ENCODE measurements at places on chromosomes 5 and 9.

DNA sequence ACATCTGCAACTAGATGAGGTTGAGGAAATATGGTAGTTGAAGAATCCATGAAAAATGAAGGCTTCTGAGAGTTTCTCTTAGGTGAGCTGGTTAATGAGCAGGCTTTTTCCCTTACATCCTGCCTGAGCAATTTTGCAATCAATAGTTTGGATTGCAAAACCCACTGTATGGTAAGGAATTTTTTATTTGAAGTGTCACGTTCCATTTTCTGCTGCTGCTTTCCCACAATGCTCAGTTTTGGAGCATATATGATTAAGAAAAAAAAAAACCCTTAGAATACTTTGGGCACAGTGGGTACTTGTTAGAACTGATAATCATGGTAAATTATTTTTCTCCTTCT, 144.2 kb downstream of the PCSK1 start:
- DNase-seq = no peak

DNA sequence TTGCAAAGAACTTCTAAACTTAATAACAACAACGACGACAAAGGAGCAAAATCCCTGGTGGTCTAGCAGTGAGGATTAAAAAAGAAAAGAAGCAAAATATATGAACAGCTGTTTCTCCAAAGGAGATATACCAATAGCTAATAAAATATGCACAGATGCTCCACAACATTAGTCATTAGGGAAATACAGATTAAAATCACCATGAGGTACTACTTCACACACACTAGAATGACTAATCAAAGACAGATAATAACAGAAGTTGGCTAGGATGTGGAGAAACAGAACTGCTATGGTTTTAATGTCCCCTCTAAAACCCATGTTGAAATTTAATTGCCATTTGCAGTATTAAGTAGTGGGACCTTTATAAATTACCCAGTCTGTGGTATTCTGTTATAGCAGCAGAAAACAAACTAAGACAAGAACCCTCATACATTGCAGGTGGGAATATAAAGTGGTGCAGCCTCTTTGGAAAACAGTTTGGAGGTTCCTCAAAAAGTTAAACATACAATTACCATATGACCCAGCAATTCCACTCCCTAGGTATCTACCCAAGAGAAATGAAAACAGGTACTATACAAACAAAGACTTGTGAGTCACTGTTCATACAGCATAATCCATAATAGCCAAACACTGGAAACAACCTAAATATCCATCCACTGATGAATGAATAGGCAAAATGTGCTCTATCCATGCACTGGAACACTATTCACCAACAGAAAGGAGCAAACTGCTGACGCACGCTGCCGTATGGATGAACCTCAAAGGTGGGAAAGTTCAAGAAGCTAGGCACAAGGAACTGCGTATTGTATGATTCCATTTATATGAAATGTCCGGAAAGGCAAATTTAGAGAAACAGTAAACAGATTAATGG, 11.4 kb upstream of the DUSP1 start:
- DNase-seq = no peak

DNA sequence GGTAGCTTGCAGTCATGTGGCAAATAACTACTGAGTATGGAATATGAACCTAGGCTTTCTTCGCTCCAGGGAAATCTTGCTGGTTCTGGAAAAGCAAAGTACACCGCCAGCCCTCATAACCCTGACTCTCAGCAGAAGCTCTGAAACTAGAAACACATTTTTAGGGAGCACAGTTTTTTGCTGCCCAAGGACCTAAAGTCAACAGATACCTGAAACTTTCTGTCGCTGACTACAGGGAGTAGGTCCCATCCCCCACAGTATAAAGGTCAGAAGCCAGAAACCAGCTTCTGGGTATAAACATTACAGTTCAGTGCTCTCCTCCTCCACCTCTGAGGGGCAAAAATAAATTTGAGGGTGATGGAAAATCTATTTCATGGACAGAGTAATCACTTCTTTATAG, 3.0 kb downstream of the ATOX1 start:
- DNase-seq = no peak

DNA sequence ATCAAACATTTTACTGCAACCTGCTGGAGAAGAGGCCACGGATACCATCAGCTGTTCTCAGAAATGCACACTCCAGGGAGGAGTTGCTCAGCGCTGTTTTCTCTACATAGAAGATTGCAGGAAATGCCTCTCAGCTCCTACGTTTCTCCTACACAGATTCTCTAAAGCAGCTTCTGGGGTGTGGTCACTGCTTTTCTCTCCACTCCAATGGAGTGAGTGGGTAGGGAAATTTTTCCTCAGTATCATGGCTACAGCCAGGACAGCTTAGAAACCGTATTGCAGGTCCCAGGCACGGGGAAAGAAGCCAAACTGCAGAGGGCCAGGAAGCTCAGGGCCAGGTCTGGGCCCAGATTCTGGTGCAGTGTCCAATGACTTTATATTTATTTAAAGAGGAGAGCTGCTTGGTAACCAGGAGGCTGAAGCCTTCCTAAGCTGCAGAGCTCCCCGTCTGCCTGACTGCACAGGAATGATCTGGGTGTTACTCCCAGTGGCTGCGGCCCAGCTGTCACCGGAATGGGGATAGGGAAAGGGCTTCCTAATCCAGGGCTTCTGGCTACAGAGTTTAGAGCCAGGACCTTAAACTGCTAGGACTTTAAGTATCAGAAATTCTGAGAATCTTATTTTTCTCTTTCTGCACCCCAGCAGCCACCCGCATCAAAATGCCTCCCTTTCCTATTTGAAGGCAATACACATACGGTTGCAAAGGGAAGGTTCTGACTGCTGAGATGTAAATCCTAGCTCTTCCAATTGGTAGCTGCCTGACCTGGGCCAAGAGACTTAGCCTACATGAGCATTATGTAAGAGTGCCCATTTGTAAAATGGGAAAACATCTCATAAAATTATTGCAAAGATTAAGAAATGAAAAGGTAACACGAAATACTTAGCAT, 1.4 kb upstream of the SPTAN1 start:
- no peak for DNase-seq

DNA sequence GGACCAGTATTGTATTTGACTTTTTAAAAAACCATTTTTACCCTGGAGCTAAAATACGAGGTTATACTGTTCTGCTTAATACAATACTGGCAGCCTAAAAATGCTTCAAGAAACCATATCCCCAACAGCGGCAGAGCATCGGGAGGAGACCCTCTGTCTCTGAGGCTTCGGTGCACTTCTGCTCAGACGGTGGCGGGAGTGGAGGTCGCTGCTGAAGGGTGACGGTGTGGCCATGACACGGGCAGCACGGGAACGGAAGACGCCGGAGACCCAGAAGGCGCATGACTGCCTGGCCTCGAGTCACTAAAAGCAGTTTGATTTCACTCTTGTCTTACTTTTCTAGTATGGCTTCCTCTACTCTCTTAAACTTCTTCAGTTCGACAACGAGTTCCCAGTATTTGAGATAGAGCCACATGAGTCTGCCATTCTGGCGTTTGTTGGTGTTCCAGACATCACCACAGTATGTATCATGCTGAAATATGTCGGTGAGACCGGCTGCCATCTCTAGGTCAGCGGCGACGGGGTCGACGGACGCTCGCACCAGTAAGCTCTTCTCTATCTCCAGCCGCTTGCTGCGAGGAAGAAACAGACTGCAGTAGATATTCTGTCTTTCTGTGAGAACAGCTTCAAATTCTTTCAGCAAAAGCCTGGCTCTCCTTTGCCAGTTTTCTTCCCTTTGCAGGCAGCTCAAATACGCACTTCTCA, 12.8 kb downstream of the CCDC127 start:
- no peak for DNase-seq

DNA sequence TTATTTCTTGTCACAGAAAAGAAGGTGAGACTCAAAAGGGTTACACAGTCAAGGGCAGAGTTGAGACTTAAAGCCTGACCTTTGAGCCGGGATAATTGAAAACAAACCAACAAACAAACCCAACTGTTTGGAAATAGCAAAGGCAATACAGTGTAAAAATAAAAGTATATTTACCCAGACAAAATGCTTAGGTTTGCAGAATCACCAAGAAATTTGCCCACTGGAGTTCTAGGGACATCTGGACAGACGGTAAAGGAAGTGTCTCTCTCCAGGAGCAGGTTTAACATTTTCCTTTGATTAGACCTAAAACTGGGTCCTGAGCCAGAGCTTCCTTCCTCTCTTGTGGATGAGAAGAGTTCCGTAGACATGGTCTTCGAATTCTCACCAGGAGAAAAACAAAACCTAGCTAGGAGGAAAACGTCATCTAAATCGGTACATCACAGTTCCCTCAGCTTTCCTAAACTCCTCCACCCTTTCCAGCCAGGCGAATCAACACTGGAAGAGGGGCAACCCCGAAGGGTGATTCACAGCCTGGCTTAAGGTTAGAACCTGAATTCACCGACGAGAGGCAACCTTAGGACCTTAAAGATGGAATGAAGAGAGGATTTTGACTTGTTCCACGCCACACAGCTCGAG, 673 bp downstream of the CDC25C start:
- no peak for DNase-seq

DNA sequence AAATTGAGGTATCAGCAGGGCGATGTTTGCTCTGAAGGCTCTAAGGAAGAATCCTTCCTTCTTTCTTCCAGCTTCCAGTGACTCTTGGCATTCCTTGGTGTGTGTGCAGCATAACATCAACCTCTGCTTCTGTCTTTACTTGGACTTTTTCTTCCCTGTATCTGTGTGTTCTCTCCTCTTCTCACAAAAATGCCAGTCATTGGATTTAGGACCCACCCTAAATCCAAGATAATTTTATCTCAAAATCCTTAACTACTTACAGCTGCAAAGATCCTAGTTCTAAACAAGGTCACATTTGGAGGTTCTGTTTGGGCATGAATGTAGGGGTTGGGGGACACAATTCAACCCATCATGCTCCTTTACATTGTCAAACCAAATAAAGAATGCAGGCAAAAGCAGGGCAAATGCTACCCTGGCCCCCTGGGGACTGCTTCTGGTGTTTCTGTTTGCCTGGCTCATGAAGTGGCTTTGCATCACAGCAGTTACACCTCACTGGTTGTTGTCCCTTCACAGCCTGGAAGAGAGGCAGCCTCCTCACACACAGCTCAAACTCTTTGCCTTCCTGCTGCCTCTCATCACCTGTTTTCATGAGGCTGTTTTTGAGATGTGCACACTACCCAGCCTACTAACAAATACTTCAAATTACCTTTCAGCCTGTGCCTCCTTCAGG, 64.8 kb upstream of the PLCXD3 start:
- DNase-seq = no peak

GRCh38 chr9:116817762-116818161, 130.7 kb downstream of the TRIM32 start:
- no peak for DNase-seq

- DNase-seq = no peak
Measured at GRCh38 chr9:17726298-17726697, 147.4 kb downstream of the SH3GL2 start.

GRCh38 chr5:115578657-115579056, 23.6 kb downstream of the TICAM2 start:
- no peak for DNase-seq
